ENCODE measurements at places on chromosomes 13 and 19.

DNA sequence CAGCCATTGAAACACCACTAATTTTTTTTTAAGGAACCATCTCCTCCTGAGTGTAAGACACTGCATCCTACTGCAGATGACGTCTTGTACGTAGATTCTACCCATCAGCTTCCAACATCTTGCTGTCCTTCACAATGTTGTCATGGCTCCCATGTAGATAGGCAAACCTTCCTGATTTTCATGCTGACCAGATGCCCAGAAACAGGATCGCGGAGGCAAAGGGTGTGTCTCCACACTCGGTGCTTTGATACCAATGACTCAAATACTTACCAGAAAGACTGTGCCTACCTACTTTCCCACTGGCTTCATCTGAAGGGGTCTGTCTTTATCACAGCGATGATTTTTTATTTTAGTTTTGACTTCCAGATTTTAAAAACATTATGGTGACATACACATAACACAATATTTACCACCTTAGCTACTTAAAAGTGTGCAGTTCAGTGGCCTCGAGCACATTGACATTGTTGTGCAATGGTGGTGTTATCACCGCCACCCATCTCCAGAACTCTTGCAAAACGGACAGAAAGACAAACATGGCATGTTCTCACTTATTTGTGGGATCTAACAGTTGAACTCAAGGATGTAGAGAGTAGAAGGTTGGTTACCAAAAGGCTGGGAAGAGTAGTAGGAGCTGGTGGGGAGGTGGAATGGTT lies 94.0 kb upstream of the PEG3 start:
- no peak for DNase-seq

GRCh38 chr13:46895381-46895780 lies 1.5 kb downstream of the HTR2A start:
- no peak for DNase-seq

- DNase-seq, result no peak
Measured at GRCh38 chr13:52644108-52644507, 1.9 kb downstream of the HNRNPA1L2 start.

GRCh38 chr19:14561847-14562351 lies 10.0 kb downstream of the NDUFB7 start:
- no peak for DNase-seq

DNA sequence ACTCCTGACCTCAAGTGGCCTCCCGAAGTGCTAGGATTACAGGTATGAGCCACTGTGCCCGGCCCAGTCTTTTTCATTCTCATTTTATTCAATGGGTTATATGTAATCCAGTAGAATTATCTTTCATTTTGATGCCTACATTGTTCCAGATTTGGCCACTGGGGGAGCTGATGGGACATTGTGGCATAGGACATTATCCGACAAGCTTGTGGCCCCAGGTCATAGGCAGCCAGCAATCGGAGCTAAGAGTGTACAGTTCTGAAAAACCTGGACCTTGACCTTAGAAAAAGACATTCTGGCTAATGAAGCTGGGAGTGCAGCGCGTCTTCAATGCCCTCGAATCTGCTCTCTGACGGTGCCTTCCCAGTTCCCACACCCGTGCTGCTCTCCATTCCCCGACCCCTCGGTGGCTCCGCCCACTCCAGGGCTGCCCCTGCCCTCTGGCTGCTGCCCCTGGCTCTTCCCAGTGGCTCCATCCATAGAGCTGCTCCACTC lies 108.7 kb downstream of the TEX29 start:
- DNase-seq, result no peak

DNA sequence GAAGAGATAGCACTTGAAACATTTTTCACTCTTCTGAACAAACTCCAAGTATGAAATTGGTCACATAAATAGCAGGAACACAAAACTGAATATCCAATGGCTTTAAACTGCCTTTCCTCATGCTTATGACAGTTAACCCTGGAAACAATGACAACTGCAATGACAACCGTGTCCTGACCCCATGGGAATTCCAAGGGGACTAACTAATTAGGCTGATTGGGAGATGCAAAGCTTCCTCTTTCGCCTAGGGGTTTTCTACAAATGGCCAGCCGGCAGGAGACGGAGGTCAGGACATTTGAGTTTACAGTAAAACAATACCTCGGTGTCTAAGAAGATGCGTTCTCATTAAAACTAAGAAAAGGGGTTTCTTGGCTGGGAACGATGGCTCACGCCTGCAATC lies 53.0 kb upstream of the URAD start:
- DNase-seq, result no peak

GRCh38 chr13:34462843-34463242 lies 479.2 kb upstream of the NBEA start:
- no peak for DNase-seq

- no peak for DNase-seq
Measured at GRCh38 chr13:92196591-92197256, 798.3 kb downstream of the GPC5 start.

GRCh38 chr19:28358633-28359032 lies 854.3 kb downstream of the UQCRFS1 start:
- no peak for DNase-seq

GRCh38 chr19:28829359-28829758 lies 383.6 kb downstream of the UQCRFS1 start:
- DNase-seq, result no peak

GRCh38 chr13:113990321-113990837 lies 16.5 kb upstream of the C13orf46 start:
- no peak for DNase-seq

DNA sequence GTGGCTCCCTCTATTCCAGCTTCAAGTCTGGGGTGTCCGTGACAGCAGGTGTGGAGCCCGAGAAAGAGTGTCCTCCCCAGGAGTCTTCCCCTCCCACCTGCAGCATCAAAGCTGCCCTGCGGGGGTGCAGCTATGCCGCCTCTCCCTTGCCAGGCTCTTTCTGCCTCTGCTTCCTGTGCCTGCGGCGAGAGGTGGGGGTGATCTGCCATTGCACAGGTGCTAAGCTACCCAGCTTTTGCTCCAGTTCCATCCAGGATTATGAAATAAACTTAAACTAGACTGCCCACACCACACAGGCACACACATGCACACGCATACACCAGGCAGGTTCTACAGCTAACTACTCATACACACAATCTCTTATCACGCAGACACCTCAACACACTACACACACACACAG lies 104.7 kb upstream of the CLDN10 start:
- DNase-seq, result no peak

DNA sequence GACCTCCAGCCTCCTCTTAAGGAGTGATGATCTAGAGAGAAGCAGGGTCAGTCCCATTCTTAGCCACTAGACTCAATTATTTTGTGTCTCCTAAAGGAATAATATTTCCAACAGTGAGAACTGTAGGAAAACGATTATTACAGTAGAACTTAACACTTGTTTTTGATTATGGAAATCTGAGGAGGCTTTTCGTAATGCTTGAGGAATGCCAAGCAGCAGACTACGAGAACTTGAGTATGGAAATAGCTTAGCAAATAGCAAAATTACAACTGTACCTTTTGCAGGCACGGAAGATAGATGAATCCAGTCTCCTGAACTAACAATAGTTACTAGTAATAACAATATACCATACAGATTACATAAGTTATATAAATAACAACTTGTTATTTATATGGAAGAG lies 12.2 kb downstream of the BRD4 start:
- no peak for DNase-seq

GRCh38 chr13:67223024-67223423 lies 7.1 kb downstream of the PCDH9 start:
- no peak for DNase-seq

- no peak for DNase-seq
Measured at GRCh38 chr19:51781999-51782398, 13.0 kb upstream of the FPR3 start.

GRCh38 chr13:111046590-111047141 lies 68.4 kb upstream of the ARHGEF7 start:
- DNase-seq, result no peak

- DNase-seq, result no peak
Measured at GRCh38 chr19:47158879-47159503, 28.4 kb downstream of the SAE1 start.

- no peak for DNase-seq
Measured at GRCh38 chr19:35671818-35672217, 5.5 kb downstream of the UPK1A start.

GRCh38 chr13:78593652-78594455 lies 9.5 kb downstream of the POU4F1 start:
- no peak for DNase-seq

DNA sequence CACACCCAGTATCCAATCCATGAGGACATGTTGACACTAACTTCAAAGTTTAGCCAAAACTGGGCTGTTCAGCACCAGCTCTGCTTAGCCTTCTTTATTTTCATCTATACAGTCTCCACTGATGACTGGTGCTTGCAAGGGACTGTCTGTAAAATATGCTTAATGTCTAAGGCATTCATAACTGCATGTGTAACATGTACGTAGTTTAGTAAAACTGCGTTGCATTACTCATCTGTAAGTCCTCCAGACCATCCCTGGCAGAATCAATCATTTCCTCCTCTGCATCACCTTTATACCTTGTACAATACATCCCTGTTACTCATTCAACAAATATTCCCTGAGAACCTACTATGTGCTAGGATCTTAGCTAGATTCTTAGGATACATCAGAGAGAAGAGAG lies 362.1 kb downstream of the MTUS2 start:
- DNase-seq, result no peak

- DNase-seq, result no peak
Measured at GRCh38 chr13:44012910-44013757, 133.4 kb downstream of the LACC1 start.

DNA sequence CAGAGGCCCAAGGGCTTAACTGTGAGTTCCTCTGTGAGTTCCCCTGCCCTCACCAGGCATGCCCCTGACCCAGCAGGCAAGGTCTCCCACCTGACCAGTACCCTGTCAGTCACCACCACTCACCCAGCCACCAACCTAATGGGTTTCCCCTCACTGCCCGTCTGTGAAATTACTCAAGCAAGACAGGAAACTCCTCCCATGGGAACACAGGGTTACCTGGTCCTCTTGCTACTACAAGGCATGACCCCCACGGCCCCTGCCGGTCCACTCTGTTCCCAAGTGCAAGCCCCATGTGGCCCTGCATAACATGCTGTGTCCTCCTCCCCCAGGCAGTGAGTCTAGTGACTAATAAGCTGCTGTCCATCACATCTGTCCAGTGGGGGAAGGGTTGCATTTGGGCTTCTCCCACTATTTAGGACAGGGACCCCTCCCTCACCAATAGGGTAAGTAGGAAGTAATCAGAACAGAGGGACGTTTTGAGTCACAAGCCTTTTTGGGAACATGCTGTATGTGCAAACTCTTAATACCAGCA lies 8.0 kb upstream of the DHRS12 start:
- no peak for DNase-seq

- DNase-seq, result no peak
Measured at GRCh38 chr13:82747958-82748357, 1134.3 kb downstream of the SLITRK1 start.

DNA sequence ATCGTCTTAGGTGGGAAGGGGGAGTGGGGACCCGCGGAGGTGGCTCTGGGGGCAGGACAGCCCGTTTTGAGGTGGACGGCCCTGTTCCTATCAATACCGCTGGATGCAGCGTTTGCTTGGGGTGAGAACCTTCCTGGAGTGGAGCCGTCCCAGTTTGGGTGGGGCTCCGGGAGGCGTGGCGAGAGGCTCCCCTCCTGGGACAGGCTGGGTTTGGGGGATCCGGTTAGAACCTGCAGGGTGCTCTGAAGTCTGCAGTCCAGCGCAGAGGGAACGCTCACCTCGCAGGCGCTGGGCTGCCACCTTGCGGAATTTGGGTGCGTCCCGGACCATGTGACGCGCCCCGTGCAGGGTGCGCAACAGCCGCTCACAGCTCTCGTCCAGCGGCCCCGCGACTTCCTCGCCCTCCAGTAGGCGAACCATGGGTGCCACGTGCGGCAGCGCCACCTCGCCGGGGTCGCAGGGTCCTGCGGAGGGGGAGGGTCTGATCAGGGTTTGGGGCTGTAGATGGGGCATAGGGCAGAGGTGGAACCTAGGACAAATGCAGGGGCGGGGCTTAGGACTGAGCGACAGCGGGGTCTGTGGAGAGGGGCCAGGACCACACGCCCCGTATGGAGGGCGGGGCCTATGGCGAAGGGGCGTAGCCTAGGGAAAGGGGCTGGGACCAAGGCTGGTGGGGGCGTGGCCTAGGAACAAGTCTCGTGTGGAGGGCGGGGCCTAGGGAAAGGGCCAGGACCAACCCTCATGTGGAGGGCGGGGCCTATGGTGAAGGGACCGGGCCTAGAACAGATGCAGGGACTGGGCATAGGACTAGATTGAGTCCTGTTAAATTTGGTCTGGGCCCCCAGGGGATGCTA lies 13.8 kb downstream of the SH2D3A start:
- DNase-seq, result peak; percentile 42

DNA sequence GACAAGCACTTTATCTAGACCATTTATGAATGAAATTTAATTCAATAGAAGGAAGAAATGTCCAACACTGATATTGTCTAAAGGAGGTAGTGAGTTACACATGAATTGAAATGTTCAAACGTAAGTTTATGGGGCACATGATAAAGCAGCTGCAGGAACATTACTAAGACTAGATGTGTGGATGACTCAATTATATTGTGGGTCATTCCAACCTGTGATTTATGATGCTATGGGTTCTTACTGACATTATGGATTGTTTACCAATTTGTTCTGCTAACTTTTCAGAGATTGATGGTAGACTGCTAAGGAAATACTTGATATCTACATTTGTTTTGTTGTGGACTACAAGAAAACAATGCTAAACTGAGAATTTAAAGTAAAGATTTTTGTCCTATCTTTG lies 56.1 kb upstream of the ATXN8OS start:
- no peak for DNase-seq

GRCh38 chr13:21054313-21054712 lies 7.1 kb downstream of the LATS2 start:
- DNase-seq, result no peak

DNA sequence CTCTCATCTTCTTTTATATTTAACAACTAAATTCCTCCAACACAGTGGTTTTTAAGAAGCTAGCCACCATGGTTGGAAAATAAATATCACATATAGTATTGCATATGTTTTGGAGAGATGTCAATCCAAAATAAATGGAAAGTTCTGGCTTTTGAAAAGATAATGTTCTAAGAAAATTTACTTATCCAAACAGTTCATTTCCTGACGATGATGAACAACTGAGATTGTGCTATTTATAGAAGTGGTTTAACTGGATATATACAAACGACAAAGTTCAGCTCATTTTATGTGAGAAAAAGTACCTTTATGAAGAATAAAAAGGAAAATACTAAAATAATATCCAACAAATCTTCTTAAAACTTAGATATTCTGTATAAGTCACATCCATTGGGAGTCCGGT lies 174.7 kb downstream of the MZT1 start:
- DNase-seq, result no peak

DNA sequence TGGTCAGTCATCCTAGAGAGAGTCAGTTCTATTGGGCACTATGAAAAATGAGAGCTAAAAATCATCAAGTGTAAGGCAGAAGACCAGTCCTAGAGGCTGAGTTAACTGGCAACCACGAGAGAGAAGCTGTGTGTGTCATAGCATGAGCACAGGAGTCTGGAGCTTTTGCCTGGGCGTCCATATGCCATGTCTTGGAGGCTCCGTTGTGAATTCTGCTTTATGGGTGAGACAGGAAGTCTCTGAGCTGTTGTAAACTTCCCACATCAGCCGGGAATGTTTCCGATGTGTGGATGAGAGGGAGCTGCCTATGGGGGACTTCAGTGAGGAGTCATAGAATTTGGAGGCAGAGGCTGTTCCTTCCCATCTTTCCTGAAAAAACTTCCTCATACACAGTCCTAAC lies 120.0 kb downstream of the ITGBL1 start:
- DNase-seq, result no peak

All from stimulated activated CD8-positive, alpha-beta memory T cell treated with anti-CD3 and anti-CD28 coated beads, Interleukin-4, amount 100 ng/mL, for 1 hour (primary cell).